RCC 7860 (cell line): ENCODE measurements at places on chromosomes 7 and 10.

GRCh38 chr10:11063856-11064255 lies 46.2 kb downstream of the CELF2 start:
- DNase-seq: no peak

GRCh38 chr7:43143918-43144589 lies 31.6 kb downstream of the HECW1 start:
- DNase-seq: no peak

DNA sequence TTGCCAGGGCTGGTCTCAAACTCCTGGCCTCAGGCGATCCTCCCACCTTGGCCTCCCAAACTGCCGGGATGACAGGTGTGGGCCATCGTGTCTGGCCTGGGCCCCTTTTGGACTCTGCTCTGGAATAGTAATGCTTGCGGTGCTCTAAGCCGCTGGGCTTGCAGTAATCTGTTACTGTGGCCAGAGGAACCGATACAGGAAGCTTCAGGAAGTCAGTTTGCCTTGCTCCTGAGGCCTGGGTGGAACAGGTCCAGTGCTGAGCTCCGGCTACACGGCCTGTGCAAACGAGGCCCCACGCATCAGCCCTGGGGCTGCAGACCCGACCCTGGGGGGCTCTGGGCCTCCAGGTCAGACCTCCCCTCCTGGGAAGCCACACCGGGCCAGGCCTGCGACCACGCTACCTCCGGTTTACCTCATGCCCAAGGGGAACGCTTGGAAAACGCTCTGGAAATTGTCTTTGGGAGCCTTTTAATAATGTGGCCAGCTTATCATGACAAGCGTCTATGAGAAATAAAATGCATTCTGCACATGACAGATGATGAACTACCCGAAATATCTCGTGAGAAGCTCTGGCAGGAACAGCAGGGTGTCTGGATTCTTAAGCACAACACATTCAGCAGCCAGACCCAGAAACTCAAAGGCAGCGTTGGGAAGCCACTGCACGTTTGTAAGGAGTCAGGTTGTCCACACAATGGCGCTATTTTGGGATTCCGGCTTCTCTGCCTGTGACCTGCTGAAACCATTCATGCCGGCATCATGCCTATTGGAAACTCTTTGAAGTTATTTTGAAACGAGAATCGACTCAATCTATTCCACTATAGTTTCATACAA lies 10.1 kb upstream of the ADAP1 start:
- no peak for DNase-seq

DNA sequence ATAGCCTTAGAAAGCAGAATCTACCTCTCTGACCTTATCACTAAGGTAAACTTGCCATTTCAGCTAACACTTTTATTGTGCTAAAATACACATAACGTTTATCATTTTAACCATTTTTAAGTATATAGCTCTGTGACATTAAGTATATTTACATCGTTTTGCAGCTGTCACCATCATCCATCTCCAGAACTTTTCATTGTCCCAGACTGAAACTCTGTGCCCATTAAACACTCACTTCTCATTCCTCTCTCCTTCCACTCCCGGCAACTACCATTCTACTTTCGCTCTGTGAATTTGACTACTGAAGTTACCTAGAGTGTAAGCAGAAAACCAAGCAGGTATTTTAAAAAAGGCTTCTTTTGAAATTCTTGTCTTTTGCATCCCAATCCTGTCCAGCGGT lies 1.3 kb downstream of the DDX50 start:
- DNase-seq: no peak

DNA sequence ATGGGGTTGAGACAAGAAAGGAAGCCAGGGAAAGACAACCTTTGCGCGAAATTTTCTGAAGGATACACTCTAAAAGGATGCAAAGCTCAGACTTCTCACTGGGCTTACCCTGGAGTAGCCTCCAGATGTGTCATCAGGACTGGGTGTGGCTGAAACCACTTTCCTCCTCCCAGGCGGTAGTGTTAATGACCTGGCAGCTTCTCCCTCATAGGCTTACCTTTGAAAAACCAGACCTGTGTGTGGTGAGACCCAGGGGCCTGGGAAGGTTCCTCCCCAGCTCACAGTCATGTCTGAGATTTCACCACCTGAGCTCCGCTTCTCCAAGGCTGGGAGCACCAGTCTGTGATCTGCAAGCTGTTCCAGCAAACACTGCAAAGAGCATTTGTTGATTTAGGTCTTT lies 93.7 kb downstream of the EPC1 start:
- no peak for DNase-seq

DNA sequence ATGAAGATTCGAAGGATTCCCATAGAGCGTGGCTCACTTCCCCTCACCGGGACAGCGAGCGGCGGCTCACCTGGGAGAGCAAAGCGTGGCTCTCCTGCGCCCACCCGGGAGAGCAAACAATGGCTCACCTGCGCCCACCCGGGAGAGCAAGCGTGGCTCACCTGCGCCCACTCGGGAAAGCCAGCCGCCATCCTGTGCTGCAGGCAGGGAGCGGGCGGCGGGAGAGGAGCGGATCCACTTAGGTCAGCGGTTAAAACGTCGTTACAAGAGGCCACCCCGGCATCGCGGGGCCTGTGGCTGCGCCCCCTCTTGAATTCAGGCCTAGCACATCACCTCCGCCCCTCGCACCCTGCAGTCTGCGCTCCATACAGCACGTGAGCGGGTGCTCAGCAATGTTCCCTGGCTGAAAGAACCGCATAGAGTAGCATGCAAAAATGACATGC lies 461 bp upstream of the FIGNL1 start:
- DNase-seq: no peak

GRCh38 chr10:12459340-12459739 lies 110.0 kb downstream of the CAMK1D start:
- no peak for DNase-seq

GRCh38 chr7:55135462-55135861 lies 116.6 kb downstream of the EGFR start:
- DNase-seq: no peak

- peak; percentile 79 for DNase-seq
These were observed 2.6 kb upstream of the MYPN start for GRCh38 chr10:68106656-68107055.

DNA sequence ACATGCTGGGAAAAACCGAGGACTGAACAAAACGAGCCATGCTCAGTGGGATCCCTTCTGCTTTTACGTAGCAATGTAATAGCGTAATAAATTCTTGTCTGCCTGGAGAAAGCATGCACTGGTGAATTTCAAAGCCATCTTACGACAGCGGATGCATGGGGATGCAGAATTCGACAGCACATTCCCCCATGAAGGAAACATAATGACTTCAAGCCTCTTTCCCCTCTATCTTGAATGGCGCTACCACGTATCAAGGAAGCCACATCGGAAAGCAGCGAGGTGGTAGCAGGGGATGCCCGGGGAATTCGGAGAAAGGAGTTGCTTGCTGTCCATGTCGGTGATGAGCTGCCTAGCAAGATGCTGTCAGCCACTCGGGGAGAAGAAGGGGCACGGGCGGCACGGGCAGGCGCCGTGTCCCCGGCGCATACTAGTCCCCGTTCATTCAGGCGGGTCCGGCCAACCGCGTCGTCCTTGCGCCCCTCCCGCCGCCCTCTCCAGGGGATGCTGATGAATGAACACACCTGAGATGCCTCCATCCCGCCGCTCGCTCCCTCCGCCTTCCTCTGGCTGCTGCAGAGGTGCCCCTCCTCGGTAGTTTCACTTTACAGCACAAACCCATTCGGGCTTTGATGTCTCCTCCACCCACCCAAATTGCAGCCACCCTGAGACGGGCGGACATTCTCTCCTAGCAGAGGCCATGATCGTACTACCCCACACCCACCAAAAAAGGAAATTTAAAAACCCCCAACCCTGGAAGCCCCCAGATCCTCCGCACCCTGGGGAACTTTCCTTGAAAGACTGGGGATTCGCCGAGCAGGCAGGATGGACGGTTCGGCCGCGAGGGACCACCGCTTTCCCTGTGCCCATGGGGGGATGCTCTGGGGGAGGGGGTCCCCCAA lies 644 bp downstream of the SORBS1 start:
- no peak for DNase-seq

DNA sequence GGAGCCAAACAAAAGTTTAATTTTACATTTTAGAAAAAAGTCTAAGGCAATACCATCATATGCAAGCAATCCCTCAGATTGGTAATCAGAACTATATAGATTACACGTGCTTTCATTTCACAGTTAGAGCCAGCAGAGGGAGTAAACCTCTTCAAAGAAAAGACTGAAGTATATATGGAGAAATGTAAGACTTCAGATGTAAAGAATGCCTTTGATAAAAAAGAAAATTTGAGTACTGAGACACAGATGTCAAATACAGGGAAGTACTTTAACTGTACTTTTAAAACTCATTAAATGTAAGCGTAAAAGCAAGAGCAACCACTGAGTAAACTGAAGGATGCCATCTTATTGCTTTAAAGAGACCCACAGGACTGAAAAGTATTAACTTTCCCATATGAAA lies 101.4 kb upstream of the FAM133B start:
- peak; percentile 59 for DNase-seq

DNA sequence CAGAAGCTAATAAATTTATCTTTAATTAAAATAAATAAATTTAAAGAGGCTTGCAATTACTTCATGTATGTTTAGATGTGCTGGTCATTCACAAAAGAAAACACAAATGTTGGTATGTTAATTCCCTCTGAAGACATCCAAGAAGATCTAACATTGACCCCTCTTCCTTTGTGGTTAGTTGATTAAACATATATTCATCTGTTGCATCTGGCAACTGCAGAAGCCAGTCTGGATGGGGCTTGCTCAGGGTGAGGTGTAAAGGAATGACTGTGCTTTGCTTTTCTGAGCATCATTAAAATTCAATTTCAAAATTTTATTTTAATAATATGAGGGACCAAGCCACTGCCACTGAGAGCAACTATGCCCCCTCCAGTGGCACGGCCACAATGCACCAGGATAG lies 36.4 kb upstream of the FERD3L start:
- DNase-seq: no peak

- DNase-seq: no peak
These were observed 356.9 kb upstream of the PRKCQ start for GRCh38 chr10:6936931-6937330.

DNA sequence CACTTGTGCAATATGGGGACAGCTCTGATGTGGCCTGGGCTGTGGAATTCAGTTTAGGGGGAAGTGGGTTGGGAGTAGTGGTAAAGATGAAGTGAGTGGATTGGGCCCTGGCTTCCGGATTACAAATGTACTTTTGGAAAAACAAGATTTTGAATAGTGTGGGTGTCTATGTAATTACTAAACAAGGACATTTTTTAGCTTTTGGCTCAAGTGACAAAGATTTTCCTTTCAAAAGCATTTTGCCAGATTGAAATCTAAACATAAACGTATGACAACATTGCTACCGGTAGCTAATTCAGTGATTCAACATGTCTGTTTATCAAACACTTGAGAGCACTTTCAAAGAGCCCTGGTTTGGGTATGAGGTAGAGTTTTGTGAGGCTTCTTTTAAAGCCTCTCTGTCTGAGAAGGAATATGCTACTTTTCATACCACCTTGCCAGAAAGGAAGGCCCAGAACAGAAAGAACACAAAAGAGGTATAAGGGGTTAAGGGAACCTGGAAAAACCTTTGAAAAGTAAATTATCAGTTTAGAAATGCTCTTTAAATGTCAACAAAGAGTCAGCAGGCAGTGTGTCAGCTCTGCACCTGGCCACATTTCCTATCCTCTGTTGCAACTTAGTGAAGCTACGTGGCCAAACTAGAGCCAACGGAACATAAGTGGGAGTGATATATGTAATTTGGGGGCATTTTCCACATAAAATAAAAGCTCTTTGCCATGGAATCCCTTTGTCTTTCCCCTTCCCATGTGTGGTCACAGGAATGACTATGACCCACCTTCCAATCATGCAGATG lies 516.1 kb downstream of the NRG3 start:
- no peak for DNase-seq

DNA sequence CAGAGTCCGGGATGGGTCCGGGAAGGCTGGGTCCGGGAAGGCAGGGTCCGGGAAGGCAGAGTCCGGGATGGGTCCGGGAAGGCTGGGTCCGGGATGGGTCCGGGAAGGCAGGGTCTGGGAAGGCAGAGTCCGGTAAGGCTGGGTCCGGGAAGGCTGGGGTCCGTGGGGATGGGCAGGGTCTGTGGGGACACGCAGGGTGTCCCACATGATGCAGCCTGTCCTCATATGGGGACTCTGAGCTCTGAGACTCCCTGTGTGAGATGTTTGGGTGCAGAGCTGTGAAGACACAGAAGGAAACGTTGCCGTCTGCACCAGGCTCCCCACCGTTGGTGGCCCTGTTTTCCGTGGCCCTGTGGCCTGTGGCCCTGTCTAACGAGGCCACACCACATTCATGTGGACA lies 45.7 kb upstream of the ADGRA1 start:
- no peak for DNase-seq

GRCh38 chr7:114109721-114110120 lies 190.9 kb upstream of the PPP1R3A start:
- no peak for DNase-seq

GRCh38 chr7:90492250-90492649 lies 22.8 kb downstream of the PTTG1IP2 start:
- no peak for DNase-seq

DNA sequence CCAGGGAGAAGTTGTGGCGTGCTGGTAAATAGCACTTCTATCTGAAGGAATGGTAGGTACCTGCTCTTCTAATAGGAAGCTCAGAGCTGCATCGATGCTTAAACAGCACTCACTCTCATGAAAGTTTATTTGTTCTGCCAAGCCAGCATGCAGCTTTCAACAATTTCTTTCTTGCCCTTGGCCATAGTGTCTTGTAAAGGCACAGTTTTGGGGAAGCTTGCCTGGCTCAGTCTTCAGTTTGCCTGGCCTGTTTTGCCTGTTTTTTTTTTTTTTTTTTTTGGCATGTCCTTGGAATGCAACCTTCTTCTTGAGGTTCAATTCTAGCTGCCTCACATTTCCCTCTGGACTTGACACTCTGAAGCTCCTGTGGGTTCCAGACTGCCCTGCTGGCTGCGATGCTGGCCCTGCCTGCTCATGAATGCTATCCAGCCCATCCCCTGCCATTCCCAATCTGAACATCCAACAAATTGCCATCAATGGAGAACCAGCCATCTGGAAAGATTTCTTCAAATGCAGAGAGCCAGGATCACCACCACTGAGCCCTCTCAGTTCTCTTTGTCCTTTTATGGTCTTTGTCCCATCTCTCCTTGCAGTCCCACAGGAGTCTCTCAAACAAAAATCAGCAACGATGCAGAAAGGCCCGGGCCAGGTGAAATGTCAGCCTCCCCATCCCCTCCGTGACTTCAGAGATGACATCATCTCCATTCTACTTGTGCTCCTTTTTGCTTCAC lies 133.9 kb downstream of the ANLN start:
- no peak for DNase-seq

- peak; percentile 85 for DNase-seq
These were observed 33.3 kb upstream of the NMT2 start for GRCh38 chr10:15201589-15202300.

GRCh38 chr10:20922451-20922850 lies 25.3 kb upstream of the NEBL start:
- no peak for DNase-seq

GRCh38 chr10:235915-236314 lies 100.7 kb downstream of the ZMYND11 start:
- no peak for DNase-seq
